ENCODE measurements at places on chromosomes 7 and 10.

GRCh38 chr7:40643664-40644063, 508.9 kb downstream of the SUGCT start:
- ATAC-seq = no peak

DNA sequence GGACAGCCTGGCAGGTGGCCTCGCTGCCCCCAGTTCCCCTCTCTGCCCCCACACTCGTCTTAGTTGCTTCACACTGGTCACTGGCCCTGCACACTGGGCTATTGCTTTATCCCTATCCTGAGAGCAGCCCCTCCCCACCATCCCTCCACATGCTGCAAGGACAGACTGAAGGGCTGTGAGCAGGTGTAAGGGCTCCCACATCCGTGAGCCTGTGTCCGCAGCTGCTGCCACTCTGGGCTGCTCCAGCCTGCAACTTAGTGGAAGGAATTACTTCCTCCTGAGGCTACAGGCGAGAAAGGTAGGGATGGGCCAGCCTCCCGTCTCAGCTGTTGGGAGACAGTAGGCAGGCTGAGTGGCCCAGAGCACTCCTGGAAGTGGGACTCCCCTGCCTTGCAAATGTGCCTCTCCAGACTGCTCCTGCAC, 3.8 kb downstream of the RARRES2 start:
- no peak for ATAC-seq

DNA sequence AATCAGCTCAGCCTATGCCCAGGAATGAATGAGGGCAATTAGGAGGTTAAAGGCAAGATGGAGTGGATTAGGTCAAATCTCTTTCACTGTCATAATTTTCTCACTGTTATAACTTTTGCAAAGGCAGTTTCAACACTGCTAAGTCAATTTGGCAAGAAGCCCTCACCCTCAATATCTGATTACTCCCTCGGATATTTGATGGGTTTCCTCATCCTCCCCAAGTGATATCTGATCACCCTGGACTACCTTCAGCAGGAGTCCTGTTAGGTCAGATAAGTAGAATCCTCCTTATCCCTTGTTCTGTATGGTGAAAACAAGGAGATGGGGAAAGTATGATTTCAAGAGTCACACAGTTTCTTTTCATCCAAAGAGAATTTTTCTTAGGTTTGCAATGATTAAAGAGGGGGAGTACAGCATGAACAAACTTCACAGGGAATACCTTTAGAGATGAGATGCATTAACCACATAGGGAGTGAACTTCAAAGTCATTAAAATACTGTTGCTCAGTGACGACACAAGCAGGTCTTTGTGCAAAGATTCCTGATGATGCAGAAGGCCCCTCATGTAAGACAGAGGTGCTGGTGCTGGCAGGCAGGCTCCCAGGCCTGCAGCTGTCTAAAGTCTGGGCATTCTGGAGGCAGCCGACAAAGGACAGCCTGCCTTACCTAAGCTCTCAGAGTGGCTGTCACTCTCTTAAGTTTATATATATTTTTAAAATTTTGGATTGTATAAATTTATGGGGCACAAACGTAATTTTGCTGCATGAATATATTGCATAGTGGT, 75.4 kb upstream of the POM121L12 start:
- ATAC-seq = no peak

DNA sequence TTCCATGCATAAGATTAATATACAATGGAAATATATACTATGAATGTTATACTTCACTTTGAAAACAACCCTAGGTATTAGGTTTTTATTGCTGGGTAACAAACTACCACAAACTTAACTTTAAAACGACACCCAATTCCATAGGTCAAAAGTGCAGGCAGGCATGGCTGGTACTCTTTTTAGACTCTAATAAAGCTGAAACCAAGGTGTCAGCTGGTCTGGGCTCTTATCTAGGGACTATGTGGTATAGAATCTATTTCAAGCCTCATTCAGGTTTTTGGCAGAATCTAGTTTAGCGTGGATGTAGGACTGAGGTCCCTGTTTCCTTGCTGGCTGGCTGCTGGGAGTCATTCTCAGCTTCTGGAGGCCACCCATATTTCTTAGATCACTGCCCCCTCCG, 65.0 kb upstream of the TMEM168 start:
- ATAC-seq = no peak

GRCh38 chr10:34739915-34740314, 75.2 kb downstream of the PARD3 start:
- ATAC-seq = peak; percentile 77

GRCh38 chr10:3745521-3745920, 39.5 kb downstream of the KLF6 start:
- ATAC-seq = no peak

All from gastroesophageal sphincter (tissue), 4 donors.